ENCODE measurements at places on chromosomes 13 and 19. TPM values are rescaled to one million over a fixed set of nuclear protein-coding genes. Genes with fewer than 3 reads are reported as not detected.

ADM5 gene
- 5.1 TPM for total RNA-seq

DNA sequence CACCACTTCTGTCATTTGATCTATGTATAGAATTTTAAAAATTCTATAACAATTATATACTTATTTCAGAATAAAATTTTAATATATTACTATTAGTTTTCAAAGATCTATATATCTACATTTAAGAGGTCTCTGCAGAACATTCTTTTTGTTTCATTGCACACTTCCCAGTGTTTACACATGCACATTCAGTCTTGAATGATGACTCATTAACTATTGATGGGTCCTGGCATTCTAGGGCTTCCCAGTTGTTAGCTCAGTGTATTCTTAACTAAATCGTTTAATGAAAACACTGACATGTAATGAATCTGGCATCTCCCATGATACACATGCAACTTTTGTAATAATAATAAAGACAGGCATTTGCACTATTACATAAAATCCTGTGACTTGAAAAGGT lies 324.6 kb downstream of the KLF12 start:
- H3K4me1 ChIP-seq: no peaks in the 10 kb centered on the region
- no peak overlapping the region for H3K27ac ChIP-seq
- H3K36me3 ChIP-seq: peaks cover 4% of the 10 kb centered on the region
- no peak overlapping the region for H3K4me3 ChIP-seq
- DNase-seq: peak; percentile 8

DNA sequence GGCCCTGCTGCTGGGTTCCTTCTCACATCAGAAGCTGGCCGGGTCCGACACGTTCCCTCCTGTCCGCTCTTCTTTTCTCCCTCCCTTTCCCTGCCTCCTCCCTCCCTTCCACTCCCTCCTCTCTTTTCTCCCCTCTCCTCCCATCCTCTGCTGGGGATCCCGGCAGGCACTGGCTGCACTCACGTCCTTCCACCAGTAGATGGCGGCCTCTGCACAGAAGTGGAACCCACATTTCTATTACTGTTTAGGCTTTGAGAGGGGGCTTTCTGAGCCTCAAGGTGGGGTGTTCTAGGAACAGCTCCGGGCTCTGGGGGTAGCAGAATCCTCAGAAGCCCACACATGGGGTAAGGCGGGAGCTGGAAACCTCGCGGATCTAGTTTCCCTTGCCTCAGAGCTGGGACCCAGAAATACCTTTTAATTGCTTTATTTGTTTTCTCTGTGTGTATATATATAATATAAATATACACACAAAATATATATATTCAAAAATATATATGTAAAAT lies 294.2 kb downstream of the ZNF536 start:
- H3K4me3 ChIP-seq: no peak overlapping the region
- no peak overlapping the region for H3K27ac ChIP-seq
- no peaks in the 10 kb centered on the region for H3K4me1 ChIP-seq
- H3K36me3 ChIP-seq: no peaks in the 10 kb centered on the region
- H3K27me3 ChIP-seq: peaks cover 28% of the 10 kb centered on the region

DNA sequence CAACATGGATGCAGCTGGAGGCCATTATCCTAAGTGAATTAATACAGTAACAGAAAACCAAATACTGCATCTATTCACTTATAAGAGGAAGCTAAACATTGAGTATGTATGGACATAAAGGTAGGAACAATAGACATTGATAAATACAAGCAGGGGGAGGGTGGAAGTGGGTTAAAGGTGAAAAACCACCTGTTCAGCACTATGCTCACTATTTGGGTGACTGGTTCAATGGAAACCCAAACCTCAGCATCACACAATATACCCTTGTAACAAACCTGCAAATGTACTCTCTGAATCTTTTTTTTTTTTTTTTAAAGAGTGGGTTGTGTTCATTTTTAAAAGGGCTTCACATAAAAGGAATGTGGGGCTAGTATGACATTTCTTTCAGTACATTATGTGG lies 26.9 kb upstream of the CPB2 start:
- H3K27me3 ChIP-seq: no peaks in the 10 kb centered on the region
- no peak for DNase-seq
- no peaks in the 10 kb centered on the region for H3K36me3 ChIP-seq
- peaks cover 4% of the 10 kb centered on the region for H3K4me1 ChIP-seq
- no peak overlapping the region for H3K4me3 ChIP-seq
- H3K27ac ChIP-seq: no peak overlapping the region

MEF2B gene
- not detected for total RNA-seq

- no peak for DNase-seq
- H3K27me3 ChIP-seq: no peaks in the 10 kb centered on the region
- no peak overlapping the region for H3K27ac ChIP-seq
- no peaks in the 10 kb centered on the region for H3K4me1 ChIP-seq
- no peaks in the 10 kb centered on the region for H3K36me3 ChIP-seq
- H3K4me3 ChIP-seq: no peak overlapping the region
Observed at GRCh38 chr13:68257111-68257842, 1027.1 kb upstream of the PCDH9 start.

GRCh38 chr13:47901441-47901840 lies 99.6 kb downstream of the SUCLA2 start:
- H3K27me3 ChIP-seq: no peaks in the 10 kb centered on the region
- H3K4me3 ChIP-seq: no peak overlapping the region

TIMM50 gene
- 80.4 TPM for total RNA-seq

GRIK5 gene
- total RNA-seq: 9.1 TPM

SBK3 gene
- total RNA-seq: 0.88 TPM

DNA sequence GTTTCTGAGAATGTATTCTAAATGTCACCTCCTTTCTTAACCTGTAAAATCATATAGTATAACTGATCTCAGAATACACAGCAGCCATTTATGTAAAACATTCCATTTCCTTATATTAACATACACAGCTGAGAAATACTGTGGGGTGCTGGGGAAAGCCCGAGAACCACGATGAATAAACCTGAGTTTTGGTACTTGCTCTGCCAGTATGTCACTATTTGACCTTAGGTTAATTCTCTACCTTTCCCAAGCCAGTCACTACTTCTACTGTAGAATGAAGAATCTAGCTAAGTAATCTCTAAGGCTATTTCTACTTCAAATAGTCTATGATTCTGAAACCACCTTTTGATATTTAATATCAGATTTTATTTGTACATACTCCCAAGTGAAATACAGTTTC lies 173.7 kb downstream of the TBC1D4 start:
- H3K4me1 ChIP-seq: peaks cover 10% of the 10 kb centered on the region
- DNase-seq: no peak
- no peak overlapping the region for H3K27ac ChIP-seq
- H3K36me3 ChIP-seq: peaks cover 10% of the 10 kb centered on the region
- H3K27me3 ChIP-seq: no peaks in the 10 kb centered on the region

GRCh38 chr19:31110336-31110735 lies 238.9 kb downstream of the TSHZ3 start:
- no peak overlapping the region for H3K27ac ChIP-seq
- peaks cover 99% of the 10 kb centered on the region for H3K27me3 ChIP-seq
- DNase-seq: peak; percentile 69
- no peaks in the 10 kb centered on the region for H3K36me3 ChIP-seq
- H3K4me3 ChIP-seq: no peak overlapping the region

CACNA1A gene
- 6.8 TPM for total RNA-seq

DNA sequence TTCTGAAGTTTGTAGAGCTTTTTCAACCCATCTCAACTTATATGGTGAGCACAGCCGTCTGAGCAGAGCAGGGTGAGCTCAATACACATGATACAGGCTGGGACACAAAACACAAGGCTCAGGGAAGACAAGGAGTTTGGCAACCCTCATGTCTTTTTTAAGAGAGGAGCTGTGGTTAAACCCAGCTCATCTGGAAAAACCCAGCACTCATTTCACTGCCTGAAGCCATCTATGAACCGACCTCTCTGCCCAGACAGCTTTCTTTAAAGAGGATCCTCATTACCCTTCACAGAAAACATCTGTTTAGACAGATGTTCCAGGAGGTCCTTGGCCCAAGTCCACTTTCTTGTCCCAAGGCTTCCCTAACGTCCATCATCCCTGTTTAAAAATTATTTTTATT lies 170.0 kb upstream of the TSHZ3 start:
- no peak overlapping the region for H3K27ac ChIP-seq
- no peaks in the 10 kb centered on the region for H3K36me3 ChIP-seq
- H3K4me1 ChIP-seq: peaks cover 4% of the 10 kb centered on the region
- H3K4me3 ChIP-seq: no peak overlapping the region
- DNase-seq: no peak
- H3K27me3 ChIP-seq: peaks cover 28% of the 10 kb centered on the region

DNA sequence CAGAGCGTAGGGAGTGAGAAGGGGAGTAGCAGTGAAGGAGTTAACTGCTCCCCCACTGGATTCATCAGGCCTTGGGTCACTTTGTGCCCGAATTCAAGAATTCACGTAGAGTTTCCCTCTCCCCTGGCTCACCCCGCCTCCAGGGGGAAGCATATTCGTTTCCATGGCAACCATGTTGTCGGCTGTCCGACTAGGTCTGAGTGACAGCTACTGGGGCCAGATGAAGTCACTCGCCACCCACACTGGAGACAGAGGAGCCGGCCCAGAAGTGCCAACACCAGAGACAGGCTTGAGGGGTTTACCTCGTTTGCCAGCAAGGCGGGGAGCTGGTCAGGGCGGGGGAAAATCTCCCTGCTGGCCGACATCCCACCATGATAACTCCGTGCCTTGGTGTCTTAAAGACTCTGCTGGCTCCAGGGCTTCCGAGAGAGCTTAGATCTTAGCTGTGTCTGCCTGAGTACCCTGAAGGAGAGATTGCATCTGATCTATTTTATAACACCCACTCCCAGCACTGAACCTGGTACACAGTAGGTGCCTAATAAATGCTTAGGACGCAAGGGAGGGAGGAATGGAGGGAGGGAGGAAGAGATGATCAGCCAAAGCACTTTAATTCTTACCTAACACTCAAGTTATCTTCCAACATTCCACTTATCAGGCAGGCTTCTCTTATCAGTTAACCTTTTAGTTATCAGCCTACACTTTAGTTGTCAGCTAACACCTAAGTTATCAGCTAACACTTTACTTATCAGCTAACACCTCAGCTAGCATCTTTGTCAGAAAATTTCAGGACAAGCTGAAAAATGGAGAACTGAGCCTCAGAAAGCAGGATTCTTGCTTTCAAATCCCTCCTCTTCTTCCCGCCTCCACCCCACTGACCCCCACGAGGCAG lies 57.2 kb upstream of the ZNRF4 start:
- H3K27ac ChIP-seq: no peak overlapping the region
- peak; percentile 64 for DNase-seq
- peaks cover 9% of the 10 kb centered on the region for H3K4me1 ChIP-seq
- H3K36me3 ChIP-seq: no peaks in the 10 kb centered on the region
- peaks cover 51% of the 10 kb centered on the region for H3K27me3 ChIP-seq

- no peak overlapping the region for H3K27ac ChIP-seq
- no peak overlapping the region for H3K4me3 ChIP-seq
- no peaks in the 10 kb centered on the region for H3K4me1 ChIP-seq
- H3K27me3 ChIP-seq: no peaks in the 10 kb centered on the region
Observed at GRCh38 chr13:36986462-36987240, 12.5 kb downstream of the ALG5 start.

DNA sequence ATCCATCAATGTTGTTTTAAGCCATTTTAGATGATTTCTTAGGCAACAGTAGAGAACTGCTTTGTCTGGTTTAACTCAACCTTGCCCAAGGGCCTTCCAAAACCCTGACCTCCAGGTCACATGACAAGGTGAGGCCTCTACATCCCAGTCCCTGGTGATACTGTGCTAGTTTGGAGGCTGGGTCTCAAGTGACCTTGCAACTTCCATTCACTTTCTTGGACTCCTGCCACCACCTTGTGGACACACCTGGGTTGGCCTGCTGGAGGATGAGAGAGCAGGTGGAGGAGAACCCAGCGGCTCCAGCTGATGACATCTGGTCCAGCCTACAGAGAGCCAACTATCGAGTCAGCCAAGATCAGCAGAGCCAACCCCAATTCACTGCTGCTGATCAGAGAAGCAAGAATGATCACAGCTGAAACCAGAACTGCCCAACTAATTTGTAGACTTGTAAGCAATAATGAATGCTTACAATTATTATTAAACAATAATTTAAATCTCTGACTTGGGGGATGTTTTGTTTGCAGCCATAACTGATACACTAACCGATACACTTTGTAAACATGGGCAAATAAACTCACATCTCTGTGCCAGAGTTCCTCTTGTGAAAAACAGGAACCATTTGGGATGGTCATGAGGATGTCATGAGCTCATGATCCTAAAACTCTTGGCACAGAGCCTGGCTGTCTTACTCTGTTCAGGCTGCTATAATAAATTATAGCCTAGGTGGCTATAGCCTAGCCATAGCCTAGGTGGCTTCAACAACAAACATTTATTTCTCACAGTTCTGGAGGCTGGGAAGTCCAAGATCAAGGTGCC lies 11.5 kb downstream of the FAM187B start:
- no peak overlapping the region for H3K4me3 ChIP-seq
- H3K27ac ChIP-seq: no peak overlapping the region
- no peaks in the 10 kb centered on the region for H3K4me1 ChIP-seq
- H3K27me3 ChIP-seq: no peaks in the 10 kb centered on the region

ZNF723 gene
- not detected for total RNA-seq

DNA sequence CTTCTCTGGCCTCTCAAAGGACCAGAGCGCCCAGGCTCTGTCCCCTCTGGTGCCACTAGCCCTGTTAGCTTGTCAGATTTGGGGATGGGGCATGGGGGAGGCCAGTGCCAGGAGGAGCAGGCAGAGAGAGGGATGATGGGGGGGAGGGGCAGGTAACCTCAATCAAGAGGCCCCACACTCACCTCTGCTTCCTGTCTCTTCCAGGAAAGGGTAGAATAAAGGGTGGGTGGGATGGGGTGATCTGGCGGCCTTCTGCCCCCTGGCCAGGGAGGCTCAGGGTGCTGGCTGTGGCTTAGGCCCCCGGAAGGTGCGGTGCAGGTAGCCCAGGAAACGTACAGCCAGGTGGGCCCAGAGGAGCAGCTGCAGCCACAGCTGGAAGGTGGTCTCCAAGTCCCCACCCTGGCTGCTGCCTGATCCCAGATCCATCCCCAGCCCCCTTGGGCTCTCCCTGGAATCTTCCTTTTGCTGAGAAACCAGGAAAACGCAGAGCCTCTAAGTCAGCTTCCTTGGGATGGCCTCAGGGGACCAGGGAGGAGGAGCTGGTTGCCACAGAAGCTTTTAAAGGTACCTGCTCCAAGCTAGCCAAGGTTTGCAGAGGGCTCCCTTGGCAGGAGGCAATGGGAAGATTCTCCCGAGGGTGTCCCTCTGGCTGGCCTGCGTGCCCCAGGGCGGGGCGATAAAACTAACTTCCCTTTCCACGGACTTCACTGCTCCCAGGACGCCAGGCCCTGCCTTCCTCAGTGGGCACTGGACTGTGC lies 5.3 kb downstream of the PRKACA start:
- peak overlapping the region; percentile 62 for H3K27ac ChIP-seq
- H3K36me3 ChIP-seq: no peaks in the 10 kb centered on the region
- H3K4me3 ChIP-seq: no peak overlapping the region
- DNase-seq: peak; percentile 43

DNA sequence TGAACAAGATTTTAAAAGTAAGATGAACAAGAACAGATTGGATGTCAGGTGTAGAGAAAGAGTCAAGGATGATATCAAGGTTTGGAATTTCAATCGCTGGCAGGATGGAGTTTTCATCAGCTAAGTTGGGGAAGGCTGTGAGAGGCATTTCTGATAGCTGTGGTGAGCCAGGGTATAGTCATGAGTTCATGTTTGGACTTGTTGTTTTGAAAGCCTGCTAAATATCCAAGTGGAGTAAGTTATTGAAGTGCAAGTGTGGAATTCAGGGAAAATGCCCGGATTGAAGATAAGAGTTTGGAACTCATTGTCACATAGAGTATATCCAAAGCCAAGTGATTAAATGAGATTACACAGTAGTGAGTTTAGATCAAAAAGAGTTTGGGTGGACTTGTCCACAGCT lies 11.0 kb upstream of the EPSTI1 start:
- no peaks in the 10 kb centered on the region for H3K27me3 ChIP-seq
- H3K36me3 ChIP-seq: no peaks in the 10 kb centered on the region
- H3K4me1 ChIP-seq: peaks cover 19% of the 10 kb centered on the region
- no peak for DNase-seq
- H3K27ac ChIP-seq: no peak overlapping the region

SHISA7 gene
- total RNA-seq: not detected
